ENCODE measurements at places on chromosomes 1 and 21. TPM values are rescaled to one million over a fixed set of nuclear protein-coding genes. Genes with fewer than 3 reads are reported as not detected.

PAQR7 gene
- total RNA-seq, result 9.3 TPM

FCRL4 gene
- not detected for total RNA-seq

COL6A1 gene
- 447 TPM for total RNA-seq

UBE4B gene
- total RNA-seq, result 35.7 TPM

DRAM2 gene
- 29.0 TPM for total RNA-seq

HAO2 gene
- total RNA-seq, result not detected

CFHR1 gene
- not detected for total RNA-seq

LBR gene
- total RNA-seq, result 50.0 TPM

ACP6 gene
- 7.8 TPM for total RNA-seq

Data from mesangial cell (primary cell).